NCI-H1105 (cell line): ENCODE measurements at places on chromosomes 16 and 17.

DNA sequence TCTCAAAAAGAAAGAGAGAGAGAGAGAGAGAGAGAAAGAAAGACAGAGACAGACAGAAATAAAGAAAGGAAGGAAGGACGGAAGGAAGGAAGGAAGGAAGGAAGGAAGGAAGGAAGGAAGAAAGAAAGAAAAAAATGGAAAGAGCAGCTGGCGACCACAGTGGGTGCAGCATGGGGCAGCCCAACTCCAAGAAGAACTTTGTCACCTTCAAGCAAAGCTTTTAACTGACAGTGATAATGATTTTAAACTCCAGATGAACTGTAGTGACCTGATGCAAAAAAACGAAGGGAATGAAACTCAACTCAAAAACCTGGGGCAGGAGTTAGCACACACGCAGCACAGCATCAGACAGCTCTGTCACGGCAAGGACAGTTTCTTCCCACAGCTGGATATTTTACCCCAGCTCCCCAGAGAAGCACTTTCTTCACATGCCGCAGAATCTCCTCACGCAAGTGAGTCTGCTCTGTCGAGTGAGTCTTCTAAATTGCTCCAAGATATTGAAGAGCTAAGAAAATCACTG is 5.0 kb upstream of the ARHGAP17 start:
- DNase-seq = no peak

GRCh38 chr16:69093974-69094373 is 11.5 kb upstream of the HAS3 start:
- no peak for DNase-seq

GRCh38 chr16:26992666-26993349 is 73.9 kb upstream of the C16orf82 start:
- DNase-seq = no peak

DNA sequence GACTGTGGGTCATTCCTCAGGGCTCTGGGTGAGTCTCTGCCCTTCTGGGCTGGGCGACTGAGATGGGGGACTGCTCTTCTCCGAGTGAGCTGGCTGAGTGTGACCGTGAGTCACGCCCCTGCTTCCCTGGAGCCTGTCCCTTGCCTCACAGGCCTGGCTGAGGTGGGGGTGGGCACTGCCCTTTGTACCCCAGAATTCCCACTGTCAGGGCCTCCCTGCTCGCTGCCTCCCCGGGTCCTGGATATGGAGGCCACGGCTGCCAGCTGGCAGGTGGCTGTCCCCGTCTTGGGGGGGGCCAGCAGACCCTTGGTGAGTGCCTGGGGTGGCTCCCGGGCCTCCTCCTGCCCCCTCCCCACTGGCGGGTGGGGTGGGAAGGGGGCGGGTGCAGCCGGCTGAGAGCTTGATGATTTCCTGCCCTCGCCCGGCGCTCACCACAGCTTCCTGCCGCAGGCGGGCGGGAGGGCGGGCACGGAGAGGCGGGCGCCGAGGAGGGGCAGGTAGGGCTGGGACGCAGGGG is at the start of gene LAT:
Gene LAT (plus strand): TSS at position 434 of the 517 bp plus-strand sequence. CDS start 366 bp downstream, outside the sequence.
- peak; percentile 13 for DNase-seq

GRCh38 chr16:47142821-47143676 is 696 bp downstream of the NETO2 start:
- peak; percentile 67 for DNase-seq

DNA sequence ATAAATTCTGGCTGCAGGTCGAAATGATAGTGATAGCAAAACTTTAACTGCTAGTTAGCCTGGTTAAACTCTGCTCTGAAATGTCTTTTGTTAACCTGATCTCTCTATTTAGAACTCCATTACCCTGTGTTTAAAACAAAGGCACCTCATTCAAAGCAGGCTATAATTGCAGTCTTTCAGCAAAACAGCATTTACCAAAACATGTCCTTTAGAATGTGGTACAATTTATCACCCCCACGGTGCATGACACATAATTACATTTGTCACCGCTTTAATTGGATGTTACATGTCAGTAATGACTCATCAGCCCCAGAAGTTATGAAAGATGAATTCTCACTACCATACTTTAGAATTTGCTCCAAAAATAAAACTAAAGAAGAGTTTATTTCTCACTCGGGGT is 295.4 kb downstream of the TOX3 start:
- peak; percentile 27 for DNase-seq

DNA sequence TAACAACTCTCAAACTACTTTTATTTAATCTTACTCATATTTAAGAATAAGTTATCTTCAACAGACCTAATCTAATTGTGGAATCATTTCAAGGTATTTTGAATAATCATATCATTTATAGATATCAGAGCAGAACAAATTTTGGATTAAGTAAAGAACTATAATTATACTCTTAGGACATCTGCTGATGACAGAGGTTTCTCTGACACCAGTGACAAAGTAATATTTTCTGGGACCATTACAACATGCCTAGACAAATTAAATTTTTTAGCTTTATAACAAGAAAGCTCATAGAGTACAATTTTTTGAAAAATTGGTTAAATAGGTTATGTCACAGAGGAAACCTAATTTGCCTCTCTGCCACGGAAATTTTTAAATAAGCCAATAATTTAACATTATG is 30.5 kb downstream of the C16orf87 start:
- no peak for DNase-seq

DNA sequence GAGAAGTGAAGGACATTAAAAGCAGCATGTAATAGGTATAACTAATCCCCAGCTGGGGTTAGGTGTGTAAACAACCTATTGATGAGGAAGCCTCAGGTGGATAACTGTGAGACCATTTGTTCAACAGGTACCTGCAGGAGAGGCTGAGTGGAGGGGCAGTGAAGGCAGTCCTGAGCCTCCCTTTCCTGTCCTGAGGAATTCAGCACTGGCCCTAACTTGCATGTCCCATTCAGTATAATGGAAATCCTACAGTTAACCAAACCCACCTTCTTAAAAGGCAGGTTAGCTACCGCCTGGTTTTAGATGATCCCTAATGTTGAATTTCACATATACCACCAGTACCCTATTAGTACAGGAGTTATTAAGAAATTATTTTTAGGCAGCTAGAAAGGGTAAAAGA is 225.9 kb upstream of the GOT2 start:
- no peak for DNase-seq

GRCh38 chr17:64064331-64064730 is 43.9 kb upstream of the ICAM2 start:
- DNase-seq = no peak

- DNase-seq = no peak
Observed at GRCh38 chr16:2482708-2483534, 8.0 kb downstream of the TBC1D24 start.

DNA sequence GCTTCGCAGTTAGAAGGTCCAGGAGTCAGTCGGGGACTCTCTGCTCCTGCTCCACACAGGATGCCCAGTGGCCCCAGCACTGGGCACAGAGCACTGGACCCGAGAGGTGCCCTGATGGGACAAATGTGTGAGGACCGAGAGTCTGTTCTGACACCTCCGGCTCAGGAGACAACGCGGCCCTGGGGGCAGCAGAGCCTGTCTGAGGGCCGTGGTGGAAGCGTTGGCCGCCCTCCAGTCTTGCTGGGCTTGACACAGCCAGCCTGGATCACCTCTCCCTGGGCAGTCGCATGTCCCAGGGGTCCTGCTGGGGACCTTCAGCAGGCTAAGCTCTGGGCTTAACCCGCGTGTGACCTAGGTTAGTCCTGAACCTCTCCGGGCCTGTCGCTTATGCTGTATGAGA is 23.1 kb downstream of the LGALS9 start:
- no peak for DNase-seq

DNA sequence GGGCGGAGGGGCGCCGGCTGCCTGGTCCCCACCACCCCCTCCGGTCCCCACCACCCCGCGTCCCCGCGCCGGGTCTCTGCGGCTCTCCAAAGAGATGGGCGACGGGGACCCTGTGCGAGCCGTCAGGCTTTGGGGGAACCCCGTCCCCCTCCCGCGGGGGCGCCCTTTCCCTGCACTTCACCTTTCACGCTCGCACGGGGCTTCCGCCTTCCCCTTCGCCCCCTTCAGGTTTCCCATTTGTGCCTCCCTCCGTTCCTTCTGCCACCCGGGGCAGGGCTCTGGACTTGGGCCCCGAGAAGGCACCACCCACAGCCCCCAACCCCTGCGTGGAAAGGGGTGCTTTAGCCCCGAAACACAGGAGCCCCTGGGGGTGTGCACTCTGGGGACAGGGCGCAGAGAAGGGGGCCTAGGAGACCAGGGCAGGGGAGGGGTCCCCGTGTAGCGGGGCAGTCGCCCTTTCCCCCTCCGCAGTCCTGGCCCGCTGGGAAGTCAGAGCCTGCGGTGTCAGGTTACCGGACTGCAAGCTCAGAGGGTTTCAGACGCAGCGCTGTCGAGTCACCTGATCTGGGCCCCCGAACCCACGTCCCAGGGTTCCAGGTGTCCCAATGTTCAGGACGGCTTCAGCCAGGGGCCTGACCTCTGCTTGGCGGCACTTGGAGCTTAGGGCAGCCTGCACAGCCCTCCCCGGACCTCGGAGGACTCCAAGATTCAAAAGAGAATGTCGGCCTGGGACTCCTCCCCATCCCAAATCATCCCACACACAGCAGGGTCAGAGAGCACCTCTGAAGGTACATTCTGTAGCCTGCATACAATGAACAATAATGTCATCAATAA is 6.7 kb upstream of the CCDC92B start:
- DNase-seq = no peak

DNA sequence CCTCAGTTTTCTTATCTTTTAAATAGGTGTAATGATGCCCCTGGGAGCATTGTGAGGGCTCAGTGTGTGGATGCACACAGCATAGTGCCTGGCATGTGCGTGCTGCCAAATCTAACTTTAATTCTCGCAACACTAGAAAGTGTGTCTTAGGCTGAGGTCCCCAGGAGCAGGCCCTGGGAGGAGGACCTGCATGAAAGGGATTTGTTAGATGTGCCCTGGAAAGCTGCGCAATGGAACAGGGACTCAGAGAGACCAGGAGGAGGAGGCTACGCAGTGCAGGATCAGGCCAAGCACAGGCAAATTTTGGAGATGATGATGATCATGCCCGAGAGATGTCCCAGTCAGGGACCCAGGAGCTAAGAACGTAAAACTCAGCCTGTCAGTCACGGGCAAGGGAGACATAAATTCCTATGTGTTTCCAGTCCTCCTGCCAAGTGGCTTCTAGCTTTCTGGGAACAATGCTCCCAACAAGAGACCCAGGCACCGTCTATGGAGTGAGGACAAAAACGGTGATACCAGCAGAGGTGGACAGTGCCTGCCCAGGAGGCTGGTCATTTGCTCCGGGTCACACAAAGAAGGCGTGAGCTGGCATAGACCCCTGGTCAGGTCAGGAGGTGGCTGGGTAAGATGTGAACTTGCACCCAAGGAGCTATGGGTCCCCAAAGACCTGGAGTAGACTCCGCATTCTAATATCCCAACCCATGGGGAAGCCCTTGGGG is 352.2 kb upstream of the TNRC6C start:
- no peak for DNase-seq

- DNase-seq = no peak
Observed at GRCh38 chr17:3914312-3914670, 2.0 kb downstream of the P2RX1 start.

GRCh38 chr17:67657596-67657995 is 60.1 kb upstream of the NOL11 start:
- DNase-seq = no peak

DNA sequence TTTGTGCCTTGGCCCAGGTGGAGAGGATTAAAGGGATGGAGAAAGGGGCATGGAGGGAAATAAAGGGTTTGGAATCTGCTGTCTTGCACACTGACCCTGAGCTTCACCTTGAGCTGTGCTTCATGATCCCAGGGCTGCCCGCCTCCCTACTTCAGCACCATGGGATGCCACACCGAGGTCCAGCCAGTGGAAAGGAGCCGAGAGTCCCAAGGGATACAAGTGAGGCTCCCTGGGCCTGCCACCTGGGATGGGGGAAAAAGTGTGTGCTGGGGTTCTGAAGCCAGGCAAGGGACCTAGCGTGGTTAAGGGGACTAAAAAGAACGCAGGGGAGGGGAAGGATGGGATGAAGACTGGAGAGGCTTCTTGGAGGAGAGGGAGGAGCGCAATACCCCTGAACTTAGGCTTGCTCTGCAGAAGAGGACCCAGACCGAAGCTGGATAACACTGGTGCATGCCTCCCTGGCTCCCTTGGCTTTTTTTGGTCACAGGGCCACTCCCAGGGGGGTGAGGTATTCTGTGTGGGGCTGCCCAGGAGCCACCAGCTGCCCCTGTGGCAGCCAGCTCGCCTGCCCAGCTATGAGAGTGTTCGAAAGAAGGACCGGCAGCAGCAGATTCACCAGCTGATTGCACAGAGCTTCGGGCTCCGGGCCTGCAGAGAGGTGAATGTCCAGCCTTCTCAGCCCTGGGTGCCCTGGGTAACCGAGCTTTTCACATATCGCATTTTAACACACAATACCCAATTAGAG is 7.2 kb downstream of the MRPL27 start:
- DNase-seq = no peak

- no peak for DNase-seq
Observed at GRCh38 chr16:67235816-67236562, 9.1 kb downstream of the TMEM208 start.

DNA sequence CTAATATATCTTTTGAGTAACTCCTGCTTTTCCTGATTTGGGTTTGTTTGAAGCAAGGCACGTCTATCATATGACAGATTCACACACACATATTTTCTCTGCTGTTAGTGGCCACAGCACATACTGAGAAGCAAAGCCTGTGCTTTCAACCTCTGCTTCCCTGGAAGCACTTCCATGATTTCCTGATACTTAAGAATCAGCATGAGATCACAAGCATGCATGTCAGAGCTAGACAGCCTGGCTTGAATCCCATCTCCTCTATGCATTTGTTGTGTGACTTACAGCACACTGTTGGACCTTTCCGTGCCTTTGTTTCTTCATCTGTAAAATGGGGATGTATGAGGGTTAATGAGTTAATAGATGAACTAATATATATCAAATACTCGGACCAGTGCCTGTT is 151.1 kb upstream of the NOL11 start:
- DNase-seq = no peak

DNA sequence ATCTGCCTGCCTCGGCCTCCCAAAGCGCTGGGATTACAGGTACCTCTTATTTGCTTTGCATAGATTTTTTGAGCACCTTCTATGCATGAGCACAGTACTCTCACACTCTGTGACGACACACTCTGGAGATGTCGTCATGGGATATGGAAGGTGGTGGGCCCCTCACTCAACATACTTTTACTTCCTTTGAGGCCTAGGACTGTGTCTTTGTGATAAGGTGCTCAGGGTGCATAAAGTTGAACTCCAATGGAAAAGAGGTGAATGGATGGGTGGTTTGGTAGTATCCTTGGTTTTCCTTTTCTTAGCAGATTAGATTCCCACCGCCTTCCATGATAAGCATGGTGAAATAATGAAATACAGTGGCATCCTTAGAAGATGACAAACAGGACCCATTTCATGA is 6.1 kb upstream of the CDK5RAP3 start:
- DNase-seq = no peak
